ENCODE measurements at places on chromosomes 1 and 21.

GRCh38 chr1:55222152-55222551, 7.0 kb upstream of the USP24 start:
- no peaks in the 10 kb centered on the region for H3K27me3 ChIP-seq
- no peak overlapping the region for H3K4me3 ChIP-seq
- no peaks in the 10 kb centered on the region for H3K36me3 ChIP-seq
- no peak for DNase-seq
- no peaks in the 10 kb centered on the region for H3K4me1 ChIP-seq

DNA sequence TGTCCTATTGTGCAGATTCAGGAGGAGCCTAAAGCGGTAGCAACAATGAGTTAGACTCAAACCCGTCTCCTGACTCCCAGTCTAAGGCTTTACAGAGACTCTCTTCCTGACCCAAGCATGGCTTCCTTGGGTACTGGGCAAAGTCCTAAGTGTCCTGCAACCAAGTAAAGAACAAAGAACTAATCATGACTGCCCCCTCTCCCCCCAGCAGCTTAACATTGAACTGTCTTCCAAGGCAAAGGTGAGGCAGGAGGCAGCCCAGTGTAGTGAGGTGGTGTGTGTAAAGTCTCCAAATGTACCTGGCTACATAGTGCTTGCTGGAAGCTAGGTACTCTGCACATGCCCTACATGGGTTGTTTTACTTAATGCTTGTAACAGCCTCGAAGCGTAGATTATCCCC, 2.3 kb downstream of the FABP3 start:
- H3K27me3 ChIP-seq: no peaks in the 10 kb centered on the region
- peaks cover 18% of the 10 kb centered on the region for H3K4me1 ChIP-seq
- H3K27ac ChIP-seq: no peak overlapping the region

- no peak overlapping the region for H3K27ac ChIP-seq
- H3K27me3 ChIP-seq: no peaks in the 10 kb centered on the region
- H3K36me3 ChIP-seq: peaks cover 24% of the 10 kb centered on the region
Observed at GRCh38 chr1:169118227-169118626, 11.7 kb downstream of the ATP1B1 start.

- H3K36me3 ChIP-seq: no peaks in the 10 kb centered on the region
- H3K4me1 ChIP-seq: peaks cover 18% of the 10 kb centered on the region
- no peaks in the 10 kb centered on the region for H3K27me3 ChIP-seq
- H3K27ac ChIP-seq: no peak overlapping the region
- H3K4me3 ChIP-seq: no peak overlapping the region
Observed at GRCh38 chr1:9877962-9878361, 32.1 kb downstream of the CTNNBIP1 start.

DNA sequence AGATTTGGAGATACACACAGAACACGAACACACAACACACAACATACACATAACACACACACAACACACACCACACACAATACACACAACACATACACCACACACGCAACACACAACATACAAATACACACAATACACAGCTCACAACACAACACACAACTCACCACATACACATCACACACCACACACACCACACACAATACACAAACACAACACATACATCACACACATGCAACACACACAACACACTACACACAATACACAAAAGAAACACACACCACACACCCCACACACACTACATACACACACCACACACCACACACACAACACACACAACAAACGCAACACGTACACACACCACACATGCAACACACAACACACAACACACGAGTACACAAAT, 29.1 kb upstream of the C1orf174 start:
- no peak overlapping the region for H3K27ac ChIP-seq
- H3K27me3 ChIP-seq: no peaks in the 10 kb centered on the region
- no peaks in the 10 kb centered on the region for H3K36me3 ChIP-seq
- DNase-seq: no peak

GRCh38 chr1:10431070-10431730, 967 bp downstream of the CENPS start:
- H3K4me1 ChIP-seq: peaks cover 47% of the 10 kb centered on the region
- H3K27me3 ChIP-seq: no peaks in the 10 kb centered on the region
- H3K4me3 ChIP-seq: peak overlapping the region; percentile 32
- H3K27ac ChIP-seq: peak overlapping the region; percentile 91
- DNase-seq: peak; percentile 37

DNA sequence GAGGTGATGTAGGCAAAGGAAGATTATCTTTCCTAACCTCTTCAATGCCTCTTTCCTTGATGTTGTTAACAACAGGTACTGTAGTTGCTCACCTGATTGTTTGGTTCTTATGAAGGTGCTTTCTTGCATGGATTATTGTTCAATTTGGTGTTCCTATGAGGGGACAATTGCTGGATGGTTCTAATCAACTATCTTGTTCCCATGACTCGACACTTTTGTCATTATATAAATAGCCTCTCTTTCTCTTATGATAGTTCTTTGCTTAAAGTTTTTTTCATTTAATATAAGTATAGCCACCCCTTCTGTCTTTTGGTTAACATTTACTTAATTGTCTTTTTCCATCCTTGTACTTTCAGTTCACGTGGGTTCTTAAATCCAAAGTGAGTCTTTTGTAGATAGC, 35.5 kb downstream of the OR10R2 start:
- H3K36me3 ChIP-seq: no peaks in the 10 kb centered on the region
- H3K4me1 ChIP-seq: no peaks in the 10 kb centered on the region
- H3K27ac ChIP-seq: no peak overlapping the region
- DNase-seq: no peak
- H3K4me3 ChIP-seq: no peak overlapping the region

DNA sequence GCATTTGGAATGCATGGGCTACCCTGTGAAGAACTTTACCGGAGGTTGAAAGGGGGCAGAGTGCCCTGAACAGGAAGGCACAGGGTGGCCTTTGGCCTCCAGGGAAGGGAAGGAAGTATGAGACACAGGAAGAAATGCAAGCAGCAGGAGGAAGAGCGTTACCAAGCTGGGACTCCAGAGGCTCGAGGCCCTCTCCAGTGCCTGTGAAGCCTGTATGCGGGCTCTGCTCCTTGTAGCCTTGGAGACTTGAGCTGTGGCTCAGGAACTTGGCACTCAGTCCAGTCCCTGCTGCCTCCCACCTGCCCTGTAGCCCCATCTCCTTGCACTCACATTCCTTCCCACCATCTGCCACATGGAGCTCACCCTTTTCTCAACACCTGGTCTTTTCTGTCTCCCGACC, 33.5 kb upstream of the RNF19B start:
- no peak for DNase-seq
- H3K4me1 ChIP-seq: no peaks in the 10 kb centered on the region
- no peak overlapping the region for H3K4me3 ChIP-seq
- H3K27ac ChIP-seq: no peak overlapping the region
- no peaks in the 10 kb centered on the region for H3K27me3 ChIP-seq

DNA sequence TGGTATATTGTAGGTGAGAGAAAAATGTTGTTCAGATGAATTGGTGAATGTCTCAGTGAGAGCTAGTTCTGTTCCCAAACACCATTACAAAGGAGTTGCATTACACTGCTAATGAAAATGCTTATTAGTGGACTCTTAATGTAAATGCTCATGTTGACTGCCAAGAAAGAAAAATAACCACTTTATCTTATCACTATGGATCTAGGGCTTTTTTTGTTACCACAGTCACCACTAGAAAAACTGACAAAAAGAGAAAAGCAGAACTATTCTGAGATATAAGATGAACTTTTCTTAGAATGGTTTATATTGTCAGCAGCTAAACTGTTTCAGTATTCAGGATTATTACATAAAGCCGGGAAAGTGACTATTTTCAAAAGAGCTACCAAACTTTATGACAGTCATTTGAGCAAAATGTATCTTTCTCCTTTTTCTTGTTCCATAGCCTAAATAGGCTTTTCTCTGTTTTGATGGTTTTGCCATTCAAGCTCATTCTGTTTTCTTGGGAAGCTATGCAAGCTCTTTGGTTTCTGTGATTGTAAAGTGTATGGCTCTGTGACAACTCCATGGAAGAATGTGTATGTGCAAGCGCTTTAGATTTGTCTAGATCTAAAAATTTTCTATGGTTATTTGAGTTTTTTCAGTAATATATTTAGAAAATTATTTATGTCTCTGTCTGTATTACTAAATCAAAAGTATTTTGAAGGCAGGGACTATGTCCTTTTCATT, 64.2 kb upstream of the DPH5 start:
- no peaks in the 10 kb centered on the region for H3K36me3 ChIP-seq
- peaks cover 12% of the 10 kb centered on the region for H3K4me1 ChIP-seq
- H3K27ac ChIP-seq: no peak overlapping the region
- no peak overlapping the region for H3K4me3 ChIP-seq

GRCh38 chr1:51733793-51734522, 117.1 kb downstream of the OSBPL9 start:
- no peaks in the 10 kb centered on the region for H3K27me3 ChIP-seq
- peaks cover 13% of the 10 kb centered on the region for H3K4me1 ChIP-seq
- no peak for DNase-seq
- no peak overlapping the region for H3K4me3 ChIP-seq

- DNase-seq: no peak
- no peaks in the 10 kb centered on the region for H3K4me1 ChIP-seq
- H3K27me3 ChIP-seq: peaks cover 15% of the 10 kb centered on the region
- H3K36me3 ChIP-seq: no peaks in the 10 kb centered on the region
- H3K4me3 ChIP-seq: no peak overlapping the region
Observed at GRCh38 chr1:20478057-20478635, 7.9 kb downstream of the CAMK2N1 start.

GRCh38 chr1:152127673-152128072, 12.4 kb upstream of the TCHH start:
- H3K27me3 ChIP-seq: peaks cover 29% of the 10 kb centered on the region
- H3K4me1 ChIP-seq: no peaks in the 10 kb centered on the region
- DNase-seq: no peak
- H3K36me3 ChIP-seq: no peaks in the 10 kb centered on the region
- H3K27ac ChIP-seq: no peak overlapping the region

GRCh38 chr1:71796006-71796405, 486.3 kb downstream of the NEGR1 start:
- no peak overlapping the region for H3K4me3 ChIP-seq
- H3K27ac ChIP-seq: no peak overlapping the region
- H3K4me1 ChIP-seq: no peaks in the 10 kb centered on the region
- H3K27me3 ChIP-seq: no peaks in the 10 kb centered on the region

DNA sequence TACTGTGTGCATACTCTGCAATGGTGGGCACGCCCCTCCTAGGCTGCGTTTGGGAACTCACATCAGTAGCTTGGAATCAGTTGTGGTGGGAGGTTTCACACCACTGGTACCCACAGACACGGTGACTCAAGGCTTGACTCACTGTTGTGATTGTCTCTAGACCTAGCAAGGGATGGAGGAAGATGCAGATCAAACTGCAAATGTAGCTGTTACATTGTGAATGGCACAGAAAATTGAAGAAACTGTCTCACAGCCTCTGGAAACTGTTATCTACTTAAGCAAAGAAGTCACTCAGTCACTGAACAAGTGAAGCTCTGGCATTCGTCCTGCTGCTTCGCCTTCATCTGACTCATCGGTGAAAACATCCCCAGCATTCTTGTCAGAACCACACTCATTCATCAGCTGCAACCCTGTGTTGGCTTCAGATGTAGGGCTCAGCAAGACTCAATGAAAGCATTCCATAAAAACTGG, 59.5 kb downstream of the POFUT2 start:
- no peaks in the 10 kb centered on the region for H3K4me1 ChIP-seq
- no peaks in the 10 kb centered on the region for H3K27me3 ChIP-seq
- H3K36me3 ChIP-seq: no peaks in the 10 kb centered on the region
- no peak overlapping the region for H3K27ac ChIP-seq
- H3K4me3 ChIP-seq: no peak overlapping the region

DNA sequence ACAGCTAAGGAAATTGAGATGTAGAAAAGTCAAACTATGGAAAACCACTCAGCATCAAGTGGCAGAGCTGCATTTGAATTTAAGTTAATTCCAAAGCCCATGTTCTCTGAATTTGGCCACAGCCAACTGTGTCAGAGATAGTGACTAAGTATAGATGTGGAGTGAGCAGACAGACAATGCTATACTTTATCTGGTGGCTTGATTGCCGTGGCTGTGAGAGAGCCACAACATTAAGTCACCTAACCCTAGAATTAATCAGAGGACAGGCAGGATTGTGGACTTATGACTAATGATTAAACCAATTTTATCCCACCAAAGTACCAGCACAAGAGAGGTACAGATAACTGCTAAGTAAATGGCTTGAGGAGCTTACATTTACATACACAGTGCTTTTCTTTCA, 209.8 kb downstream of the TPR start:
- no peaks in the 10 kb centered on the region for H3K36me3 ChIP-seq
- no peak overlapping the region for H3K4me3 ChIP-seq
- no peak for DNase-seq
- H3K27ac ChIP-seq: no peak overlapping the region
- H3K4me1 ChIP-seq: no peaks in the 10 kb centered on the region

DNA sequence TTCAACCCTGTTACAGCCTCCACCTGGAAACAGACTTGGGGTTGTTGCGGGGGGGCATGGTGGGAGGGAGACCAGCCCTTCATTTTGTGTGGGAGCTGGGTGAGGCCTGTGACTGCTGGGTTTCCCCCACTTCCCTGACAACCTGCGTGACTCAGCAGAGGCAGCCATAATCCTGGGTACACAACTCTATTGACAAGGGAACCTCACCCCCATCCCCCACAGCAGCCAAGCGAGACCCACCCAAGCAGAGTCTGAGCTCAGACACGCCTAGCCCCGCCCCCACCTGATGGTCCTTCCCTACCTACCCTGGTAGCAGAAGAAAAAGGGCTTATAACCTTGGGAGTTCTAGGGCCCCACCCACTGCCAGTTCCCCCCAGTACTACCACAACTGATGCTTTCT, 8.0 kb upstream of the CCDC190 start:
- DNase-seq: no peak
- H3K4me3 ChIP-seq: no peak overlapping the region
- no peak overlapping the region for H3K27ac ChIP-seq
- H3K36me3 ChIP-seq: no peaks in the 10 kb centered on the region
- no peaks in the 10 kb centered on the region for H3K4me1 ChIP-seq

- H3K4me1 ChIP-seq: no peaks in the 10 kb centered on the region
- no peak for DNase-seq
- H3K27me3 ChIP-seq: no peaks in the 10 kb centered on the region
Observed at GRCh38 chr1:113169591-113169990, 96.6 kb downstream of the LRIG2 start.

DNA sequence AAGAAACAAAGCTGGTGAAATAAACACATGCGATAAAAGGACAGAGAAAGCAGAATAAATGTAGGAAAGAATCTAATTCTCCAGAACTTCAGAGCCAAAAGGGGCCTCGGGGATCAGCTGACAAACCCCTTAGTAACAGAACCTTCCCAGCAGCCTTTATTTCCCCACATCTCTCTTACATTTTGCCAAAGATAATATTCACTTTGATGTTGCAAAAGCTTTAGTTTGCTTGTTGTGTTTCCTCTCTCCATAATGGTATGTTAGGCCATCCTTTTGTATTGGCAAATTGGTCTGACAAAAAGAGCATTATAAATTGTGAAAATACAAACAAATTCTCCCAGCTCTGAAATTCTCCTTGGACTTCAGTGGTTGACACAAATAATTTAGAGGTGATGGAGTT, 54.9 kb downstream of the OPTC start:
- no peak overlapping the region for H3K27ac ChIP-seq
- H3K4me1 ChIP-seq: no peaks in the 10 kb centered on the region
- no peaks in the 10 kb centered on the region for H3K27me3 ChIP-seq
- no peak overlapping the region for H3K4me3 ChIP-seq

GRCh38 chr1:106755682-106756406, 300.6 kb upstream of the PRMT6 start:
- H3K36me3 ChIP-seq: no peaks in the 10 kb centered on the region
- no peak overlapping the region for H3K27ac ChIP-seq
- H3K27me3 ChIP-seq: no peaks in the 10 kb centered on the region
- no peak overlapping the region for H3K4me3 ChIP-seq
